ENCODE measurements at places on chromosomes 4 and X. TPM values are rescaled to one million over a fixed set of nuclear protein-coding genes. Genes with fewer than 3 reads are reported as not detected.

GRCh38 chr4:108030332-108030731 lies 40.6 kb downstream of the HADH start:
- no peak overlapping the region for H3K27ac ChIP-seq
- peaks cover 5% of the 10 kb centered on the region for H3K4me1 ChIP-seq
- H3K36me3 ChIP-seq, result peaks cover 70% of the 10 kb centered on the region

DNA sequence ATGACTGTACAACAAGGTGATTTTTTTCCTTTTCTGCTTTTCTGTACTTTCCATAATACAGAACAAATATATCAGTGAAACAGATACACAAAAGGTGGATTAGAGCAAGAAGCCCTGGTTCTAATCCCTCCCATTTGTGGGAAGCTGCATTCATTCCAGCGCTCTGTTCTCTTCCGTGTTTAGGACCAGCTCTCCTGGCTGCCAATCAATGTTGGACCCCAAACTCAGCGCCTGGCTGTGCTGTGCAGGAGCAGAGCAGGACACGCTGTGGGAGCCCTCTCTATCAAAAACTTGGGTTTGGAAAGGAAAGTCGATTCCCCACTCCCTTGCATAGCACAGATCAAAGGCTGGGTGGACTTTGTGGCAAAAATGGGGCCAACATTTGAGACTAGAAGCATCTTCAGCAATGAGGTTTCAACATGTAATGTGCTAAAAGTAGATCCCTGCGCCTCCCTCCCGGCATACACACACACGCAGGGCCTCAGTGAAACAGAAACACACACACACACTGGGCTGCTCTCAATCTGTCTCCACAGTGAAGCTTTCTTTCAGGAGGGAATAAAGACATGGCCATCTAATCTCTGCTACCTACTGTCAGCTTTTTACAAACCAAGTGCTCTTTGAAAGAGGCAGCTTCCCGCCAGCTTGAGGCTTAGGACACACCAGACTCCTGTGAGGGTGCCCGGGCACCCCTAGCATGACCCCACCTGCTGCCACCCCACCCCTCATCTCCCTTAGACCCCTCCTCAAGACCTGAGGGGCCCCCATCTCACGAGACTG lies 12.2 kb downstream of the WDR1 start:
- peaks cover 19% of the 10 kb centered on the region for H3K36me3 ChIP-seq
- H3K4me3 ChIP-seq, result peak overlapping the region; percentile 4
- no peaks in the 10 kb centered on the region for H3K27me3 ChIP-seq
- H3K4me1 ChIP-seq, result peaks cover 100% of the 10 kb centered on the region
- no peak for DNase-seq
- peak overlapping the region; percentile 93 for H3K27ac ChIP-seq

GRCh38 chr4:138645289-138645688 lies 370.3 kb upstream of the NOCT start:
- H3K4me3 ChIP-seq, result no peak overlapping the region
- no peaks in the 10 kb centered on the region for H3K27me3 ChIP-seq
- no peak overlapping the region for H3K27ac ChIP-seq

DNA sequence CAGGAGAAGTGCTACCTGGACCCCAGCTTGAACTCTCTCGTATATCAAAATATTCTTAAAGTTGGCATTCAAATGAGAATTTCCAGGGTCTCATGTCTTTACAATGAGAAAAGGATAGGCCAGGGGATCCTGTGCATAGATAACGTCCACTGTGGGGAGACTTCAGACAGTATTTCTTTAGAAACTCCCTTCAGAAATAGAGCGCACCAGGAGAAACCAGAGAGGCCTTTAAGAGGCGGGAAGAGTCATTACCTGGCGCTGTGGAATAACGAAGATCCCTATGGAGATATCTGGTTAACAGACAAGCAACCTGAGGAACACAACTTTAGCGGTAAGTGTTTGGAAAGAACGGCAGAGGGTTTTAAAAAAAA lies 600 bp downstream of the RADX start:
- no peaks in the 10 kb centered on the region for H3K36me3 ChIP-seq
- H3K4me3 ChIP-seq, result peak overlapping the region; percentile 49
- DNase-seq, result no peak
- H3K27ac ChIP-seq, result no peak overlapping the region

DNA sequence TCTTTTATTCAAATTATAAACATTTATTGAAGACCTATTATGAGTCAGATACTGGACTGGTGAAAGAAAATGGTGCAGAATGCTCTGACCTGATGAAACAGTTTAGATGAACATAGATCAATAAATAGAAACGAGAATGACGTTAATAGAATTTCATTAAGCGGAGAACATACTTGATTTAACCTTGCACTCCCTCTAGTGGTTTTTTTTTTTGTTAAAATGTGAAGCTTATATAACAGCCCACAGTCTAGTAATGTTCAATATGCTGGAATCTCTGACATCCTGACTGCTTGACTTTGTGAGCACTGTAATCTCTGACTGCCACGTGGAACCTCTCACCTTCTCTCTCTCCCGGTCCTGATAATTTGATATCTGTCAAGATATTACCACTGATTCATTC lies 32.3 kb downstream of the HDAC8 start:
- H3K36me3 ChIP-seq, result no peaks in the 10 kb centered on the region
- no peak overlapping the region for H3K27ac ChIP-seq
- DNase-seq, result no peak
- no peaks in the 10 kb centered on the region for H3K27me3 ChIP-seq
- H3K4me3 ChIP-seq, result no peak overlapping the region

GRCh38 chrX:98067611-98068010 lies 1183.9 kb downstream of the RPA4 start:
- no peak for DNase-seq
- no peaks in the 10 kb centered on the region for H3K27me3 ChIP-seq
- H3K27ac ChIP-seq, result no peak overlapping the region
- H3K4me3 ChIP-seq, result no peak overlapping the region

DNA sequence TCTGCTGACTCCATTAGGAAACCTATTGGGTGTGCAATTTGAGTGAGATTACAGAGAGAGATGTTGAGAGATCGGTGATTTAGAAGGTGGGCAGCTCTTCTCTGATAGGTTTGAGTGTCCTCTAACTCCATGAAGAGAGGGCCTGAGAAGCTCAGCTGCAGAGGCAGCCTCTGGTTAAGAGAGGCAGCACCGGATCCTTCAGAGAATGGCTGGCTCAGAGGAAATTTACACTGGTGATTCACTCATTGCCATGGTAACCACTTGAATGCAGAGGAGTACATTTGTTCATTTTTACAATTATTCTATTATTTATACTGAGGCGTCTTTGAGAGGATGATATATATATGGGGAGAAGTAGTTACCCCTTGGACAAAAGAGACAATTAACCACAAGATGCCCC lies 171.7 kb downstream of the PDGFRA start:
- no peak overlapping the region for H3K27ac ChIP-seq
- DNase-seq, result no peak
- no peak overlapping the region for H3K4me3 ChIP-seq
- no peaks in the 10 kb centered on the region for H3K36me3 ChIP-seq
- peaks cover 19% of the 10 kb centered on the region for H3K4me1 ChIP-seq

DNA sequence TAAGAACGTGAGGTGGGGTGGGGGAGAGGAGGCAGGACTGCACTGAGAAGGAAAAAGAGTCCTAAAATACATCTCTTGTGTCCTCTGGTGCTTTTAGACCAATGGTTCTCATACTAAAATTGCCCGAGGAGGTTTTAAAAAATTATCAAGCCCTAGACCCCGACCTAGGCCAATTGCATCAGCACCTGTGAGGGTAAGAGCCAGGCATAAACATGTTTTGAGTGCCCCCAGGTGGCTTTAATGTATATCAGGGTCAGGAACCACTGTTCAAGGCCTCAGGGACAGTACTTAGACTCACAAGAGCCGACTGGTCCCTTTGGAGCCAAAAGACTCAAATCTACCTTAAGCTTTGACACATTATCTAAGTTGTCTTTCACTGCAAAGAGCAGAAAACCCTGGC lies 37.5 kb upstream of the TMEM150C start:
- H3K36me3 ChIP-seq, result no peaks in the 10 kb centered on the region
- H3K27me3 ChIP-seq, result no peaks in the 10 kb centered on the region
- H3K4me3 ChIP-seq, result no peak overlapping the region

DNA sequence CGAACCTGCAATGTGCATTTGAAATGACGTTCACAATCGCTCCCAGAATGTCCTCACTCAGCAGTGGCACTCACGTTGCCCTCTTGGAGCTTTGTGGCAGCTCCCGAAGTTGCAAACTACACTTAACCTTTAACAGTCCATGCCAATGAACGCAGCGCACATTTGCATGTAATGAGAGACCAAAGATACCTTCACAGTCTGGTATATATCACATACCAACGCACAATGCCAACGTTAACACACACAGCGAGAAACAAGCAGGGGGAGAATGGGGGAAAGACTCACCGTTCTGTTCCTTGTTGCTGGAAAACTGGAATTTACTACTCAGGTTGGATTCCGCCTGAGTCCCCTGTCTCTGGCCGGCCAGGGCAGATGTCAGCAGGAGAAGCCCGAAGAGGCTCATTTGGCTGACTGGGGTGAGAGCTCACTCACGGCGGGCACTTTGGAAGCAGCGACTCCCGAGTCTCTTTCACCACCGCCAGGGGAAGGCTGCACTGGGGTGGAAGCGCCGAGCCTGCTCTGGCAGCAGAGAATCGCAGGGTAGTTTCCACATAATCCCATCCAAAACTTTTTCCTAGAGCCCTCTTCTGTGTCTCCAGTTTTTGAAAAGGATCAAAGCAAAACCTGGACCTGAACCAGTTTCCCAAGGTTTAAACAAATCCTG lies 966 bp downstream of the PDGFC start:
- DNase-seq, result peak; percentile 93
- peak overlapping the region; percentile 88 for H3K4me3 ChIP-seq
- no peaks in the 10 kb centered on the region for H3K27me3 ChIP-seq
- H3K4me1 ChIP-seq, result peaks cover 22% of the 10 kb centered on the region
- peak overlapping the region; percentile 95 for H3K27ac ChIP-seq
- H3K36me3 ChIP-seq, result no peaks in the 10 kb centered on the region

DNA sequence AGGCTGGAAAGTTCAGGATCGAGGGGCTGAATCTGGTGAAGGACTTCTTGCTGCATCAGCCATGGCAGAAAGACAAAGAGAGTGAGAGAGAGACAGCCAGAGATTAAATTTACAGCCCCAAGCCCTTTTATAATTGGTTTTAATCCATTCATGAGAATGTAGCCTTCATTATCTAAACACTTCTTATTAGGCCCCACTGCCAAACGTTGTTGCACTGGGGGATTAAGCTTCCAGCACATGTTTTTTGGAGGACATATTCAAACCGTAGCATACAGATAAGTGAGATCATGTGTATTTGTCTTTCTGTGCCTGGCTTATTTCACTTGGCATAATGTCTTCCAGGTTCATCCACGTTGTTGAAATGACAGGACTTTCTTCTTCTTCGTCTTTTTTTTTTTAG lies 524.7 kb downstream of the SPRY1 start:
- H3K4me3 ChIP-seq, result no peak overlapping the region
- H3K36me3 ChIP-seq, result no peaks in the 10 kb centered on the region
- H3K27me3 ChIP-seq, result no peaks in the 10 kb centered on the region
- no peaks in the 10 kb centered on the region for H3K4me1 ChIP-seq

GRCh38 chr4:54318904-54319303 lies 89.8 kb downstream of the PDGFRA start:
- H3K27me3 ChIP-seq, result no peaks in the 10 kb centered on the region
- H3K4me3 ChIP-seq, result no peak overlapping the region
- H3K4me1 ChIP-seq, result peaks cover 5% of the 10 kb centered on the region
- no peaks in the 10 kb centered on the region for H3K36me3 ChIP-seq
- no peak overlapping the region for H3K27ac ChIP-seq

DNA sequence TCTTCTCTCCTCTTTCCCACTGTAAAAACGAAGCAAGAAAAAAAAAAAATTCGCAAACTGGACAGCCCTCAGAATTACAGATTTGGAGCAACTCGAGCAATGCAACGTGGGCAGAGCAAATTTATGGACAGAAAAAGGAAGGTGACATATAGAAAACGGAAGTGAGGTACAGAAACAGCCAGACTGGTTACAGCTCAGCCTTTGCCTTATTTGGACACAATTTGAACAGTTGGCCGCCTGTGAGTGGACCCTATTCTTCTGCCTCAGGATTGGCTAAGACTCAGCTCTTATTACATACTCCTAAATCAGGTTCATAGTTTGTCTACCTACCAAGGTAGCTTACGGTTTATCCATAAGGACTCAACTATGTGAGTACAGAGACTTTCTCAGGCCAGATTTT lies 98.8 kb downstream of the SOWAHB start:
- DNase-seq, result no peak
- H3K4me3 ChIP-seq, result no peak overlapping the region
- no peak overlapping the region for H3K27ac ChIP-seq
- H3K36me3 ChIP-seq, result no peaks in the 10 kb centered on the region
- H3K27me3 ChIP-seq, result no peaks in the 10 kb centered on the region
- peaks cover 19% of the 10 kb centered on the region for H3K4me1 ChIP-seq

The MAP9 gene
- 11.4 TPM for total RNA-seq

The GLRA2 gene
- total RNA-seq, result not detected

The ATP2B3 gene
- under 0.01 TPM for total RNA-seq

All from esophagus muscularis mucosa (tissue), 4 donors.